ENCODE measurements at places on chromosomes 1 and 21.

DNA sequence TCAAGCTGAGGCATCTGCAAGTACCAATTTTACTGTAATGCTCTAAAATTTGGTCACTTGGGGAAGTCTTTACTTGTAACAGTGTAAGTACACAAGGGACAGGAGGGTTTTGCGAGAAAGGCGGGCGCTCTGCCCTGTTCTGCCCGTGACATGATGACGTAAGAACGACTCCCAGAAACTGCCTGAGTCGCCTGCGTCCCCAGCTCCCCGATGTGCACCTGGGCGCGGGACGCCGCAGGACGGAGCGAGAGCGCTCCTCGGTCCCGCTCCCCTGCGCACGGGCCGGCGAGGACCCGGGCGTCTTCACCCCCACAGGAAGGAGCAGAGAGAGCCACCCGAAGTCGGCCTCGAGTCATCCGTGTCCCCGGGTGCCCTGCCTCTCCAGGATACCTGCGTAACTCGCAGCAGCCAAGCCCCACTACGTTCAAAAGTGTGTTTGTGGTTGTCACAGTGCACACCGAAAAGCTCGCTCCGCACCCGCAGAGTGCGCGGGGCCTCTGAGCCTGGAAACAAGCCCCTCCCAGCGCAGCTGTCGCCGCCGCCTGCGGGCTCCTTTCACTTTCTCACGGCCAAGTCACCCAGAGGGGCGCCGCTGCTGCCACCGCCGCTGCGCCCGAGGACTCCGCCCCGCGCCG lies 3.3 kb upstream of the ZBTB18 start:
- no peak for DNase-seq

- DNase-seq: no peak
Observed at GRCh38 chr21:37000381-37000780, 6.1 kb upstream of the RIPPLY3 start.

GRCh38 chr21:23660560-23660959 lies 1946.7 kb downstream of the MRPL39 start:
- DNase-seq: no peak

- no peak for DNase-seq
Observed at GRCh38 chr1:219945795-219946194, 17.4 kb upstream of the SLC30A10 start.

DNA sequence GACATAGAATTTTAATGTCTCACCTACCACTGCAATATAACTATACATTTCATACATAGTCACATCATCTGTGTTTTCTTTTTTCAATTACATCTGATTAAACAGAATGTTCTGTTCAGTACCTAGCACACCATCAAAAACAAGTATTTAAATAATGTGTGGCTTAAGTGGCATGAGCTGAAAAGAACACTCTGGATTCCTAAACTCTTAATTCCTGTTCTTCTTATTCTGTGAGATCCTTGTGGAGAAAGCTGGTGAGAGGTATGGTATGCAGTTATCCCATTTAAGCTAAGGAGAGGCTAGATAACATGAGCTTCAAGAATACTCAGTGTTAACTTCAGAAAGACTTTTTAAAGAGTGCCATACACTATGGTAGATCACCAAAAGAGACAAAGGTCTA lies 5.5 kb downstream of the TP53BP2 start:
- DNase-seq: no peak

- DNase-seq: no peak
Observed at GRCh38 chr1:76938304-76938703, 71.0 kb downstream of the ST6GALNAC5 start.

- DNase-seq: no peak
Observed at GRCh38 chr1:234518876-234519275, 39.9 kb upstream of the TARBP1 start.

GRCh38 chr21:26169061-26169610 lies 1.4 kb downstream of the APP start:
- DNase-seq: peak; percentile 63

DNA sequence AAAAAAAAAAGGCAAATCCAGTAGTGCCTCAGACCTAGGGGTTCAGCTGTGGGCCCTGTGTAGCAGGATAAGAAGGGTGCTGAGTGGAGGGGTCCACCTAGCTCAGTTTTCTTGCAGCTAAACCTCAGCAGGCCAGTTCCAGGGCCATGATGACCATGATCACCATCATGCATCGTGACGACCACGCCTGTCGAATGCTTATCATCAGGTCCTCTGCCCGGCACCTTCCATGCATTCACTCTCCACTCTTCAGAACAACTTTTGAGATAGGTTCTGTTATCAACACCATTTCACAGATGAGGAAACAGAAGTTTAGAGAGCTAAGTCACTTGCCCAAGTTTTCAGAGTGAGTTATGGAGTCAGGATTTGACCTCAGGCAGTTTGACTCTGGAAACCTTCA lies 54.9 kb downstream of the ACBD3 start:
- no peak for DNase-seq

DNA sequence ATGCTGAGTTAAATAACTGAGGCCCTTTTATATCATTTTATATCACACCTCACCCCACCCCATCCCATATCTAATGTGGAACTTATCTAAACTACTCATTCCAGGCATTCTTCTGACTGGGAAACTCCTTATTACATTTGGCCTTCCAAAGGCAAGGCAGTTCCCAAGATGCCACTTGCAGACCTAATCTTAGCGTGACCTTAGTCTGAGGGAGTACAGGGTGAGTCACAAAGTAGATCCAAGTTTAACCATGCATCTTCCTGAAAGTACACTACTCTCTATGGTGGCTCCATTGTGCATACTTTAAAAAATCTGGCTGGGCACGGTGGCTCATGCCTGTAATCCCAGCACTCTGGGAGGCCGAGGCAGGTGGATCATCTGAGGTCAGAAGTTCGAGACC lies 353.6 kb upstream of the C1orf87 start:
- no peak for DNase-seq

GRCh38 chr1:223712850-223713474 lies 623 bp downstream of the CAPN2 start:
- no peak for DNase-seq

DNA sequence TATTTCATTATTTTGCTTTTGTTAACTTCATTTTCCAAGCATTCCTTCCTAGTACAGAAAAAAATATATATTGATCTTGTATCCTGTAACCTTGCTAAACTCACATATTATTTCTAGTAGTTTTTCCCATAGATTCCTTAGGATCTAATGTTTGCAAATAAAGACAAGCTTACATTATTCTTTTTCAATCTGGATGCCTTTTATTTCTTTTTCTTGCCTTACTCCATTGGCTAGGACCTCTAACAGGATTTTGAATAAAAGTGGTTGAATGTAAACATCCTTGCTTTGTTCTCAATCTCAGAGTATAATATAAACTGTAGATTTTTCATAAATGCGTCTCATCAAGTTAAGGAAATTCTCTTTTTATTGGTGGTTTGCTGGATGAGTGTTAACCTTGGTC lies 74.5 kb upstream of the GUCA2A start:
- DNase-seq: no peak

DNA sequence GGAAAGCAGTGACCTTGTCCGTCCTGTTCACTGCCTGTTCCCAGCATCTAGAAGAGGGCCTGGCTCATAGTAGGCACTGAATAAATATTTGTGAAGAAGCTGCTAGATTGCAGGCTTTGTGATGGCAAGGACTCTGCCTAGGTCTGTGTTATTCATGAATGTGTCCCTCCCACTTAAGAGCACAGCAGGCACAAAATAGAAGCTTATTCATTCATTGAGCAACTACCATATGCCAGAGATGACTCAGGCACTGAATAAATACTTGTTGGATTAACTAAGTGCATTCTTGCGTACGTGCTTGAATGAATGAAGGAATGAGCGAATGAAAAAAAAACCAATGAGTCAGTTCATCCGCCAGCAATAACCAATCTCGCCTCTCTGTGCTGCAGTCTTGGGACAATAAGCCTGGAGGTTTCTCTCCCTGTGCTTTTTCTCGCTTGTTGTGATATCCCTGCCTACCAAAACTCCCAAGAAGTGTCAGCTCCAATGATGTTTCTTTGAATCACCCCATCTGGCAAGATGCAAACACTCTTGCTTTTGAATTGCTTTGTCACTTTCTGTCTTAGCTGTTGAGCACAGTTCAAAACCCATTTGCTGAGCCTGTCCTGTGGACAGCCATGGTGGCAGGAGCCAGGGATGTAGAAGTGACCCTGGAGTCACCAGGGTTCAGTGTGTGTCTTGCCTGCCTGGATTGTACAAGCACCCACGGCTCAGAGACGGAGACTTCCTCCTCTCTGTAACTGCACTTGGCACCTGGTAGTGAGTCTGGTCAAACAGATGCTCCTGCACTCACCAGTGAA lies 143.9 kb downstream of the KAZN start:
- DNase-seq: no peak

DNA sequence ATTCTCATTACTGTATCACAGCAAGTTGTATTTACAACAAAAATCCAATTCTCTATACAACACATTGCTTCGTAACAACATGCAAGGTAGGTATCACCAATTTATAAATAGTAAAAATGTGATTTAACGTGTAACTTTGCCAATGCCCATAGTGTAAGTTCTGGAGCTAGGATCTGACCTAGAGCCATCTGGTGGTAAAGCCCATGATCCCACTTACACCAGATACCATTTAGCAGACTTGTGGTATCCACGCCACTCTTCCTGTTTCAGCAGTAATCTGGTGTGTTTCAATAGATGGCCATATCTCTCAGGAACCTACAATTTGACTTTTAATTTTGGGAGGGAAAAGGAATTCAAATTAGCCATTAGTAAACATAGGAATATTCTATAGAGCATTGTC lies 10.2 kb downstream of the SETSIP start:
- no peak for DNase-seq

DNA sequence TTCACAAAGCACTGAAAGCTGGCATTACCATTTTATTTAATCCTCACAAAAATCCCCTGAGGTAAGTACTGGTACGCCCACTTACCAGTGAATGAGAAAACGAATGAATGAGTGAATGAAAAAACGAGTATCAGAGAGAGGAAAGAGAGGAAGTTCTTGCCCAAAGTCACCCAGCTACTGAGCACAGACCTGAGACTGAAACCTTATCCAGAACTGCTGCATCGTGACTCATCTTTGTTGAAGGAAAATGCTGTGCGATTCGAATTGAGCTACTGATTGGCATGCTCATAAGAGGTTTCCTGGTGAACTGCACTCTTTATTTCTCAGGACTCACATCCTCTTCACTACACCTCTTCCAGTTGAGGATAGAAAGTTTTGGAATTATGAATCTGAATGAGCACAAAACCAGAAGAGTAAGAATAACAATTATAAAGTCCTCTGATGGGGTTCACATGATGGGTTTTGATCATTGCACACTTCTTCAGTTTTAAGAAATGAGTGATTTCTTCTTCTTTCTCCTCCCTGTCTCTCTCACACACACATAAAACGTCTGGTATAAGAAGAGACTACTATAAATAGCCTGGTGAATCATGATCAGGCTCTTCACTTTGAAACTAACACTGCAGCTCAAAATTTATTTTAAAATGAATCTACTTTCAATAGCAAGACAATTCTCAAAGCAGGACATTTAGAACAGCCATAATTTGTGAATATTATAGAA lies 32.1 kb downstream of the IL12RB2 start:
- no peak for DNase-seq

- DNase-seq: no peak
Observed at GRCh38 chr1:74753104-74753503, 20.2 kb downstream of the TYW3 start.

- DNase-seq: no peak
Observed at GRCh38 chr1:170481000-170481399, 51.0 kb upstream of the GORAB start.

GRCh38 chr1:2257245-2257627 lies 29.1 kb downstream of the SKI start:
- no peak for DNase-seq

GRCh38 chr1:207904391-207904790 lies 6.5 kb downstream of the CD34 start:
- no peak for DNase-seq

DNA sequence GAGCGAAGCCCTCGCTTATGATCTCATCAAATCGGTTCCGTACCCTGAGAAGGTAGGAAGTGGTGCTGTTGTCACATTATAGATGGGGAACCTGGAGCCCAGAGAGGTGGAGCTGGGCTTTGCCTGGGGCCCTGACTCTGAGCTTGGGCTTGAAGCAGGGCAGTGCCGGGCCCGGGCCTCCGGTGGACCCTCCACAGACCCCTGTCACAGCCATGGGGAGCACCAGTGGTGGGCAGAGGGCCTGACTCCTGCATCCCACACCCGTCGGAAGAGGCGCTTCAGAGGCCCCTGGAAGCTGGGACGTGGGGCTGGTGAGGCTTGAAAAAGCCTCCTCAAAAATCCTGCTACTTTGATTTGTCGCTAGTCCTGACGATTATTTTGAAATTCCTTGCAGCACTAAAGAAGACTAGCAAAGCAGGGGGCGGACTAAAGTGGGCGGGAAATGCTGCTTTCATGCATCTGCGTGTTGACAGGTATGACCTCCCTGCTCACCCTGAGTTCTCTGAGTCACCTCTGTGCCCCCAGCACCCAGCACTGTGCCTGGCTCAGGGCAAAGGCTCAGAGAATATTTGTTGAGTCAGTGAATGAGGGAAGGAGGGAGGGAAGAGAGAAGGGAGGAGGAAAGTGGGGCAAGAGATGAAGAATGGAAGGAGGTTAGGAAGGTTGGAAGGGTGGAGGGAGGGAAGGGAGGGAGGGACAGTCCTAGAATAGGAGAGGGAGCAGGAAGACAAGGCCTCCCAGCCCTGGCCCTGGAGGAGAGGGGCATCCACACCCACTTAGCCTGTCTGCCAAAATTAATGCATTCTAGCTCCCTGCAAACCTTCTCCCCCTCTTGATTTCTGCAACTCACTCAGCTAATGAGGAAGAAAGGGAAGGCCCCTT lies 262.8 kb upstream of the VAMP3 start:
- no peak for DNase-seq

DNA sequence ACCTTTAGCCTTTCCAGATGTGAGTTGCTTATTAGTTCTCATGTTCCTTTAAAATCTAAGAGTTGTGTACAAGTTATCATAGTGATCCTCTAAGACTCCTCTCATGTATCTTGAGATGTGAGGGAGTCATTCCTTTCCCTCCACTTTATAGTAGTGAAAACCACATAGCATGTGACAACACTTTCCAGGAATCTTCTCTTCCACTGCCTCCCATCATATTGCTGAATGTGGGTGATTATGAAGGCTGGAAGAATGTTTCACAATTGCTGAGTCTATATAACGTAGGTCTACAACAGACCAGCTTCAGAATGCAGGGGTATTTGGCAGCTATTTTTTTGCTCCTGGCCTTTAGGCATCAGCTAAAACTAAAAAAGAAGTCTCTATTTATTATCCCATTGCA lies 44.7 kb upstream of the LRRC7 start:
- DNase-seq: no peak
